Fibroblast of upper back skin (primary cell): ENCODE measurements at places on chromosomes 1 and 21.
A peak's percentile ranks its signal among the peaks of the same experiment; 100 is the strongest.

GRCh38 chr21:40575976-40576375, 271.0 kb downstream of the DSCAM start:
- DNase-seq, result peak; percentile 39

- DNase-seq, result peak; percentile 79
Observed at GRCh38 chr1:204072931-204073836, at the start of gene SOX13. SOX13 (plus strand) TSS chr1:204073115; CDS start chr1:204112916, 39,801 bp downstream.

- no peak for DNase-seq
Observed at GRCh38 chr21:32001390-32001789, 128.6 kb downstream of the HUNK start.

- no peak for DNase-seq
Observed at GRCh38 chr1:110091791-110092190, 20.5 kb upstream of the UBL4B start.

DNA sequence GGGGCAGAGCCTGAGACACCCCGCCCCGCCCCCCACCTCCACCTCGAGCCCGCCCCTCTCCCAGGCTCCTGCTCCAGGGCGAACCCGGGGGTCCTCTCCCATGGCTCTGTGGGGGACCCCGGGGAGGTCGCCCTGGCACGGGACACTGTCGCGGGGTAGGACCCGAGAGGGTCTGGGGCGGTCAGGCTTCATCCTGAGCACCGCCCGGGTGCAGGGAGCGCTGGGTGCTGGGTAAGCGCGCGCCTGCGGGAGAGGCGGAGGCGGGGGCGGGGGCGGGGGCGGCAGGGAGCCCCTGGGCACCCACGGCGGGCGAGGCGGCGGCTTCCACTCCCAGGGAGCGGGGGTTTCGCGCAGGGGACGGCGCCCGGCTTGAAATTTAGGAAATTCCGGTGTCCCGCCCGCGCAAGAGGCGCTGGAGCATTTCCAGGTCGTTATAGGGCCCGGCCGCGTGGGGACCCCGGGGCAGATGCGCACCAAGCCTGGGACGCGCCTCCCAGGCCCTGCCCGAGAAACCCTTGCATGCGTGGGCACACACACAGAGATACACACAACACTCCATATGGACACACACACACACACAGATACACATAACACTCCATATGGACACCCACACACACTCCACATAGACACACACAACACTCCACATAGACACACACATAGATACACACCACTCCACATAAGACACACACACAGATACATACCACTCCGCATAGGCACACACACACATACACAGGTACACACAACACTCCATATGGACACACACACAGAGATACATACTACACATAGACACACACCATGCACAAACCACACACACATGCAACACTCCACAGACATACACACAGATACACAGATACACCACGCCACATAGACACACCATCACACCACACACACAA, 48.7 kb upstream of the SLC19A1 start:
- peak; percentile 7 for DNase-seq

DNA sequence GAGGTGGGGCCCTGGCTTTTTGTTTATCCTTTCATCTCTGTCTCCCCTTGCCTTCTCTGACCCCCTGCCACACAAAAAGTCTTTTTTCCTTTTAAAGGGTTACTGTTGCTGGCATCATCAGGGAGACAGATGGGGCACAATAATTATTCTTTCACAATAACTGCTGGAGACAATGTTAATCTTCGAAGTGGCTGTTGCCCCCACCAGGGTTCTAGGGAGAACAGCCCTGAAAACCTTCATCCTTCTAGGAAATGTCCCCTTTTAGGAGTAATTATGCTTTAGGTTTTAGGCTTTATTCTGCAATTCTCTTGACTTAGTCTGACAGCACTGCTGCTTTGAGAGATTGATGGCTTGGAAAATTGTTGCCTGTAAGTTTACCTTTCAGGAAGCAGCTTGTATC, 150.0 kb downstream of the NOS1AP start:
- no peak for DNase-seq

DNA sequence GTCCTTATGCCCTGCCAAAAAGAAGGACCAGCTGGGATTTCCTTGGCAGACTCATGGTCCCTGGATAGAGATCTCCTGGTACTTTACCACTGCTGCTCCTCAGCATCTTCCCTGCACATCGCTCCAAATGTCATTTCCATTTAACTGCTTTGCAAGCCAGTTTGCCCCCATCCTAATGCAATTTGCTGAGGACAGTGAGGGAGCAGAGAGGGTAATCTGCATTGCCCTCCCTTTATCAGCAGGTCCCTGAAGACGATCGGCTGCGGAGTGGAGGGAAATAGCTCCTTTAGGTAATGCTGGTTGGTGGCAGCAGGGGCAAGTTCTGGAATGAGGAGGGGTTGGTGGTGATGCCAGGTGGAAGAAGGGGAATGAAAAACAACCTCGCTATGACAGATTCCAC, 2.7 kb downstream of the PLXNA2 start:
- no peak for DNase-seq

DNA sequence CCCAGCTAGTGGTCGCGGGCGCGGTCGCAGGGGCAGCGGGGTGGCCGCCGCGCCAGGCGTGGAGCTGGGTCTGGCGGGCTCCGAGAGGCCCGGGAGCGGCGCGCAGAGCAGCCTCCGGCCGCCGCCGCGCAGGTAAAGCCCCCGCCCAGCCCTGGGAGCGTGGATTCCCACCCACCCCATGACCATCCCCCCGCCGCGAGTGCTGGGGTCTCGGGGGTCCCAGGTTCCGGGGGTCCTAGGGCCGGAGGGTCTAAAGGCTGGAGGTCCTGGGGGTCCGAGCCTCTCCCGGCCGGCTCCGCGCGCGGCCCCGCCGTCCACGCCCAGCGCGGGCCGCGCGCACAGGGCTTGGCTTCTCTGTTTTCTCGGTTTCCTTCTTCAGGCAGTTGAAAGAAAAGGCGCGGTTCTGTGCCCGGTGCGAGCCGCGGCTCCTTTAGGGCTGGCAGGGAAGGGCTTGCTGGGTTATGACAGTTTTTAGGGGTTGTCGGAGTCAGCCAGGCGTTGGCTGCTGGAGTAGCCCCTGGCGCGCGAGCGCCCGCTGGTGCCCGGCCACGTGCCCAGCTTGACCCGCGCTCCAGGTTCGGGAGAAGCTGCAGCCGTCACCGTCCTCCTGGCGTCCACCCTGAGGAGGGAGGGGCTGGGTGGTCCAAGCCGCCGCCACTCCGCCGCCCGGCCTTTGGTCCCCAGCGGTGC, 359 bp downstream of the LRRC3 start:
- peak; percentile 18 for DNase-seq

DNA sequence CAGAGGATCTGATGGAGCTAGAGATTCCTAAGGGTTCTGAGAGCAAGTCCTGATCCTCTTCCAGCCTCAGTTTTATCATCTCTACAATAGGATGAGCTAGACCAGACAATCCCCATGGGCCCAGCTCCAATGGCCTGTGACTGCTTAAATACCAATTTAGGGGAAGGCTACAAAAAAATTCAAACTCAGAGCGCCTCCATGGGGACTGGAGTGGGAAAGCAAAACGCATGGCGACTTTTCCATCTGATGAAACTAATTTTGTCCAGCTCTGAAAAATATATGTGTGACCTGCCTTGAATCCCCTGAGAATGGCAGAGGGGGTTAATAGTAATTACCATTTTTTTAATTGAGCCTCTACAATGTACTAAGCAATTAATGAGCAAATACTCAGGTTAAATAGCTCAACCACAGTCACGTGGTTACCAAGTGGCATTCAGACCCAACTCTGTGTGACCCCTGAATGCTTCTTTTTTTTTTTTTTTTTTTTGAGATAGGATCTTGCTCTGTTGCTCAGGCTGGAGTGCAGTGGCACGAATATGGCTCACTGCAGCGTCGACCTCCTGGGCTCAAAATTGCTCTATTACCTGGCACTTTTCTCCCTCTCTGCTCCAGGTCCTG, 8.4 kb downstream of the EXTL1 start:
- DNase-seq, result no peak

- peak; percentile 68 for DNase-seq
Observed at GRCh38 chr1:184595596-184595995, 159.1 kb downstream of the EDEM3 start.

DNA sequence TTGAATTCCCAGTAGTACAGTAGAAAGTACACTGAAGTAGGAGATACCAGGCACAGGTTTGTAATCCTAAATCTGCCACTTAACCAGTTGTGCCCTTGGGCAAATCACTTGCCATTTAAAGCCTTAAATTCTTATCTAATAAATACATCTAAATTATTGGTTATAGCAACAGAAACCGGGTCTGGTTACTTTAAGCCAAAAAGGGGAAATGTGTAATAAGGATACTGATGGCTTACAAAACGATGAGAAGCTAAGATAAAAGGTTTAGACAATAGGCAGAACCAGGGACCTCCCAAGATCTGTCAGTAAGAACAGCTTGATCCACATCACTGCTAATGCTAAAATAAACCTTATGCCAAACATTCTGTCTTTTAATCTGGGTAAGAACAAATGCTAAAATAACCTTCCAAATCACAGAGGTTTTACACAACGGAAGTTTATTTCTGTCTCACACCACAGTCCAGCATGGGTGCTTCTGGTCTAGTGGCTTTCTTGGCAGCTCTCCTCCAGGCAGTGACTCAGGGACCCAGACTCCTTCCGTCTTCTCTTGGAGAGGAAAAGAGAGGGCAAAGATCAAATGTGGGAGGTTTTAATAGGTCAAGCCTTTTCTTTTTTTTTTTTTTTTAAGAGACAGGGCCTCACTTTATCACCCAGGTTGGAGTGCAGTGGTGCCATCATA, 16.5 kb upstream of the ZMYM1 start:
- no peak for DNase-seq

DNA sequence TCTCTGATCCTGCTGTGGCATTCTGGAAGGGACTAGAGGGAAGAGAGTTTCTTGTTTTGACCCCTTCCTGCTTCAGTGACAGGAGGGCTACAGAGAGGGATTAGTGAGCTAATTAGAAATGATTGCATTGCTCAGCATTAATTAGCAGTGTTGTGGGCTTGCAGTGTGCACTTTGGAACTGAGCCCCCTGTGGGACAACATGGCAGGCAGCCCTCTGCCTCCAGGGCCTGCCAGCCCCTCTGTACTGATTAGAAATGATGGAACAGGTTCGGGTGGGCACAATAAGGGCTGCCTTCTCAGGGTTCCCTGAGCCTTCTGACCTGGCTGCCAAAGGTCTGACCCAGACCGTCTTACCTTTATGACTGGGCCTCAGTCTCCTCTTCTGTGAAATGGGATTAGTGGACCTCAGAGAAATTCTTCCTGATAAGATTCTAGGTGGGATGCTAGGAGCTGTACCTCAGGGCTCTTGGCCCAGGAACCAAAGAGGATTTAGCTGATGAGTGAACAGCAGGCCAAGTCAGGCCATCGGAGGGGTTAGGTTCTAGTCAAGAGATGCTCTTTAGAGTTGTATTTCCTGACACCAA, 39.6 kb downstream of the TMEM53 start:
- DNase-seq, result no peak

DNA sequence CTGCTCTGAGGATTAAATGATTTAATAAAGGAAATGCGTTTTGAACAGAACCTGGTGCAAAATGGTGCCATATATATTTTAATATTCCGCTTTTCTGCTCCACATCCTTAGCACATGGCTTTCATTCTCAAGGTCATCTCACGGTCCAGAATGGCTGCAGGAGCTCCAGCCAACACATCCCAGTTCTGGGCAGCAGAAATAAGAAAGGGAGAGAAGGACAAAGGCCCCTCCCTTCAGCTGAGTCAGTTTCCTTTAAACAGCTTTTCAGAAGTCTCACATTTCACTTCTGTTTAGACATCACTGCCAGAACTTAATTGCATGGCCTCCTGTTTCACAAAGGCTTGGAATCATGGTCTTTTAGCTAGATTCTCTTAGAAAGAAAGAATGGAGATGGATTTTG, 75.2 kb upstream of the LRRN2 start:
- DNase-seq, result no peak

DNA sequence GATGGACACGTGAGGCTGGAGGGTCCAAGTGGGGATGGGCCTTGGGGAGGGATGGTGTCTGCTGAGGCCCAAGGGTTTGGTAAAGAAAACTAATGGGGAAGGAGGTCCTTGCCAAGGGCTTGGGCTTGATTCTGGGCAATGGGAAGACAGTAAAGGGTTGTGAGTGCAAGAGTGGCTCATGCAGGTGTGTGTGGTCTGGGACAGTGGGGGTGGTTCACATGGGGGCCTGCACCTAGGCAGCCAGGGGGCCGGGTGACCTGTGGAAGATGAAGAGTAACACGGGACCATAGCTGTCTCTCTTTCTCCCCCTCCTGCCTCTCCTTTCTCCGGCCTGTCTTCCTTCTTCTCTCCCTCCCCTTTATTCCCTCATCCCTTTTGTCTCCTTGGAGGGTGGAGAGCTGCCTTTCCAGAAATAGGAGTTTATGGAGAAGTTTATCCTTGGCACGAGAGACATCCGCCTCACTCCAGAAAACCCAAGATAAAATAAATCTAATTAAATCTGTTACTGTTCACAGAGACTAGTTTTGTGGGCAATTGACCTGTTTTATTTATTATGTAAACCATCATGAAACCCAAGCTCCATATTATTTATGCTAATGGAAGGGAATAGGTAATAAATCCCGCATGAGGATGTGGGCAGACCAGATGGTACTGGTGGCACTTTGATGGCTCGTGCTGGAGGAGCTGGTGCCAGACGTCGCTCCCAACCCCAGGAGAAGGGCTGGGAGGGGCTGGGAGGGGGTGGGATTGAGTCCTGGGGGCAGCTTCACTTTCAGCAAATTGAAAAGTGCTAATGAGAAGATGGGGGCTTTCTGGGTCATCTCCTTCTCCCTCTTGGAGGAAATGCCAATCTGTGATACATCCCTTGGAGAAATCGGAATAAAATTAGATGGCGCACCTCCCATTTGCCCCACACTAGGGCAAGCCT, 272.9 kb upstream of the CSF3R start:
- DNase-seq, result no peak

GRCh38 chr21:34802180-34802899, 133.5 kb downstream of the CLIC6 start:
- no peak for DNase-seq

- DNase-seq, result no peak
Observed at GRCh38 chr1:89578946-89579684, 53.8 kb upstream of the LRRC8C start.

DNA sequence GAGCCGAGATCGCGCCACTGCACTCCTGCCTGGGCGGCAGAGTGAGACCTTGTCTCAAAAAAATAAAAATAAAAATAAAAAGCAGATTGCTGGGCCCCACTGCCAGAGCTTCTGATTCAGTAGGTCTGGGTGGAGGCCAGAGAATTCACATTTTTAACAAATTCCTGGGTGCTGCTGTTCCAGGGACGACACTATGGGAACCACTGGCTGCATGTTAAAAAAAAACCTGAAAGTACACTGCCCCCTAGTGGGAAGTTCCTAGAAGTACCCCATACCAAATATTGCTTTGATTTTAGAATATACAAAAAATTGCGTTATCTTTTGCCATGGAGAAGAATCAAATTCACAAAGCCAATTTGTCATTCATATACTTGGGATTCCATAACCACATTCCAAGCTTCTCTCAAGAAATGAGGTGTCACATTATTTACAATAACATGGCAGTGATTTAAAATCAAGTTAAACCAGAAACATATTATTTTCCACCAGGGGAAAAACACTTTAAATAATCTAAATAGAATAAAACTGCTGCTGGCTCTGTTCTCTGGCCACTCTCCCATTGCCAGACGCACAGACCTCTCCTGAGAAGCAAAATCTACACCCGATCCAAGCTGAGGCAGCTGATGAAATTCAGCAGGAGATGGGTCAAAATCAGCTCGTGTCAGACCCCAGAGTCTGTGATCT, 27.4 kb downstream of the SYF2 start:
- DNase-seq, result peak; percentile 84
